Globus pallidus (tissue), 1 donor: ENCODE measurements at places on chromosomes 7 and 10.

DNA sequence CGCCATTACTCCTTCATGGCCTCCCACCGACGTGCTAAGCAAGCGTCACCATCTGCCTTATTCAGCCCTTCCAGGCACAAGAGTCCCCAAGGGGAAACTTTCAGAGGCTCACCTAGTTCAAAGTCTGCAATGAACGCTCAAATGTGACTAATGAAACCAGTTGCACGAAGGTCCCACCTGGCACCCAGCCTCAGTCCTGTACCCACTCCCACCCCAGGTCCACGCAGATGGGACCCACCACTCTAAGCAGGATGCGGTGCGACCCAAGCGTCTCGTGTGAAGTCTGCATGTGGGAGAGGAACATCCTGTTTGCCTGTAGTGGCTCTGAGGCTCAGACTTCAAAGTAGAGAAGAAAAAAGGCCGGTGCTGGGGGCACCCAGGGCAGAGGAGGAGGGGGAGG is 40.3 kb downstream of the RGS10 start:
- DNase-seq = no peak

DNA sequence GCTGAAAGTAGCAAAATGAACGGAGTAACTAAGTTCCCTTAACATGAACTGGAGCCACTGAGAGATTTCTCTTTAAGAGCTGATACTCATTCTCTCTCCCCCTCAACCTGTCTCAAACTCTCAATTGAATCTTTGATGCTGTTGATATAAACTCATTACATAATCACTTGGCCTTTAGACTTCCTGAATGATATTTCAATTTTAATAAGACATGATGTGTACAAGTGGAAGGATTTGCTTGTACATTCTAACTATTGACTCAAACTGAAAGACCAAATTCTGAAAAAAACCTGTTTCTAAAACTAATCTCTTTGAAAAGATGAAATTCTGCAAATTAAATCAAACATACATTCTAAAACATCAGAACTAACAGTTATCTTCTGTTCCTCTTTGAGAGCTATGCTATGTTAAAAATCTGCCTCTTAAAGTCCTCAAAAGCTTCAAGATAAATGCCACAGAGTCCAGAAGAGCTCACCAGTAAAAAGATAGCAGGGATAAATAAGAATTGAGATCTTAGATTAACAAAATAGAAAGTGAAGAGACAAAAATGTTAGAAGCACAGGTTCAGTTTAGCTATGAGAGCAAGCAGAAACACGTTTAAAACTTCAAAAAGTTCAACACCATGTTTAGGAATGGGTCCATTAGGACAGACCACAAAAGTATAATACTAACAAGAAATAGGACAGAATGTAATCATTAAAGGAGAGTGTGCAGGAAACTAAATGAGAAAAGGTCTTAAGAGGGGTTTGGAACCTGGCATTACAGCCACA is 46.1 kb downstream of the TNPO3 start:
- DNase-seq = no peak

DNA sequence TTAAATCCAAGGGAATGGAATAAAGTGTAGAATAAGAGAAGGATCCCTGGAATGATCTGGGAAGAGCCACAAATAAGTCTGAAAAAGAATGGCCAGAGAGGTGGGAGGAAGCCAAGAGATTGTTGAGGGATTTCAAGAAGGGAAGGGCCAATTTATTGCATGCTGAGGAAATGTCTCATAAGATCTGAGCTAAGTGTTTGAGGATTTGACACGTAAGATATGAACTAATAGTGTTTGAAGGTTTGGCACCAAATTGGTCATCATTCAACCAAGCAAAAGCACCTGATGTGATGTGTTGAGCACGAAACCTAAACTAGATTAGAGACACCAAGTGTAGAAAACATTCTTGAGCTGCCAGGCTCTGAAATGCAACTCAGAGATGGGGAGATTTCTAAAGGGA is 97.9 kb downstream of the TSPAN12 start:
- no peak for DNase-seq

DNA sequence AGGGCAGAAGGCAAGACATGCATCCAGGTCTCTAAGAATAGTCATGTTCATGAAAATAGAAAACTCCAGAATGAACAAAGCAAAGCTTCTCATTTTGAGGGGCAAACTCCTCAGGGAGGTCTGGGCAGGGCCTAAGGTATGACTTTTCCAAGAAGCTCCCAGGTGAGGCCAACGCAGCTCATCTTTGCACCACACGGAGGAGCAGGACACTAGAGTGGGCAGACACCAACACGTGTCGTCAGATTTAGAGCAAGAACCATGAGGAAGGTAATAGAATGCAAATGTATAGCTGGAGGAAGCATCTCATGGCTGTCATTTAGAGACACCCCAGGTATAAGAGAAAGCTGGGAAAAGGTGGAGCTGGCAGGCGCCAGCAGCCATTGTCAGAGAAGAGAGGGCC is 95.7 kb downstream of the WDFY4 start:
- no peak for DNase-seq

DNA sequence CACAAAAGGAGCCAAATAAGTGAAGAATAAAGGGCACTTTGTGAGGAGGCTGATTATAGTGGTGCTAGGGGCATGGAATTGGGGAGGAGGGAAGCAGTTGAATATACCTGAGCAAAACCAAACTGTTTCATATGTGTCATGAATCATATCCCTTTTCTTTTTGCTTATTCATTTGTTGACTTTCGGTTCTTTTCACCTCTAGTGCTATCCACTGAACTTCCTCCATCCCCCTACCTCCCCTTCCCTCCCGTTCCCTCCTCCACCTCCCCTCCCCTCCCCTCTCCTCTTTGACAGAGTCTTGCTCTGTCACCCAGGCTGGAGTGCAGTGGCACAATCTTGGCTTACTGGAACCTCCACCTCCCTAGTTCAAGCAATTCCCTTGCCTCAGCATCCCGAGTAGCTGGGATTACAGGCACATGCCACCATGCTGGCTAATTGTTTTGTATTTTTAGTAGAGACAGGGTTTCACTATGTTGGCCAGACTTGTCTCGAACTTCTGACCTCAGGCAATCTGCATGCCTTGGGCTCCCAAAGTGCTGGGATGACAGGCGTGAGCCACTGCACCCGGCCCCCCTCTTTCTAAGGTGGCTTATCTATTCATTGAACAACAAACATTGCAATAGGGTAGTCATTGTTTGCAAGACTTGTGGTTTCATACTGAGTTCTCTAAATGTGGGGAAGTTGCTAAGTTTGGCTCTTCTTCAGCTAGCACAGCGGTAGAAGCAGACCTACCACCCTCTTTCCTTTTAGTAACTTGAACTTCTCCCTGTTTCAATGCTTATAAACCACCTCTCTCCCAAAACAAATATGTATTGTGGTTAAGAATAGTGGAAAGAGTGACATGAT is 150.4 kb upstream of the PRPS1L1 start:
- DNase-seq = peak; percentile 47

GRCh38 chr10:9147475-9147874 is 1093.0 kb downstream of the GATA3 start:
- DNase-seq = no peak

DNA sequence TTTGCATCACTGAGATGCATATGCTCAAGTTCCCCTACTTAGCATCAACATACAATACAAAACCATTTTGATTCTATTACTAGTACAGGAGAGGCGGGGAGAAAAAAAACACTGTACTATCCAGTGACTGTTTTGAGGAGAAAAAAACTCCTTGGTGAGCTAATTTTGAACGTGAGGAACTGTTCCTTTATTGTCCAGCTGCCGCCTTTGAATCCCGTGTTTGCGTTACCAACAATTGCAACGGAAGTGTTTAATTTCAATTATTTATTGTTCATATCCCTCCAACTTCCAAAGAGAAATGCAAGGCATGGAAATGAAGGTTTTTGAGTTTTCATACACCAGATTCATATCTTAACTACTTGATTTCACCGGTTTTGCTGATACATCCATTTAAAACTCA is 66.4 kb upstream of the ARHGAP21 start:
- DNase-seq = peak; percentile 45

- no peak for DNase-seq
These were observed 2.8 kb downstream of the EFCAB10 start for GRCh38 chr7:105578496-105578895.

GRCh38 chr7:68963552-68963951 is 634.7 kb upstream of the AUTS2 start:
- DNase-seq = no peak

DNA sequence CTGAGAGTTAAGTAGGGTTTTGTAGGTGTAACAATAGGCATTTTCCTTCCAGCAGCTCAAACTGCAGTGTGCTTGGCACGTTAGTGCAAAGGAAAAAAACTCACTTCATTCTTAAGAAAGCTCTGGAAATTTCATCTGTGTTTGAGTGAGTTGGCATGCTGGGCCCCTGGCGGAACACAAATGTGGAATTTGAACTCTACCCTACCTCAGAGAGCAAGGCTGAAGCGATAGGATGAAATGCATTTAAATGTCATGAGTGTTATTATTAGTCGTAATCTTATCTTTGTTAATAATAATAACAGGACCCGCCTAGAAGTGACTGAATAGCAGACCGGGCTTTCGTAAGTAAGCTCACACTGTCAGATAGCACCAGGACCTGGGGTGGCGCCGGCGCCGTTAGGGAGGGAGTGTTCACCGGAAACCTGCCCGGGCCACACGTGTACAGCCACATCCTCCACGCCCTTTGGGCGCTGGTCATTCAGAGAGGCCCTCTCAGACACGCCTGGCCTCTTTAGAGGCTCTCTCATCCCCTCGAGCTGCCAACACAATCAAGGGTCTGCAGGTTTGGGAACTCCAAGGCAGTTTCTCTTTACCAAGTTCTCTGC is 63.5 kb downstream of the GRK5 start:
- DNase-seq = no peak

DNA sequence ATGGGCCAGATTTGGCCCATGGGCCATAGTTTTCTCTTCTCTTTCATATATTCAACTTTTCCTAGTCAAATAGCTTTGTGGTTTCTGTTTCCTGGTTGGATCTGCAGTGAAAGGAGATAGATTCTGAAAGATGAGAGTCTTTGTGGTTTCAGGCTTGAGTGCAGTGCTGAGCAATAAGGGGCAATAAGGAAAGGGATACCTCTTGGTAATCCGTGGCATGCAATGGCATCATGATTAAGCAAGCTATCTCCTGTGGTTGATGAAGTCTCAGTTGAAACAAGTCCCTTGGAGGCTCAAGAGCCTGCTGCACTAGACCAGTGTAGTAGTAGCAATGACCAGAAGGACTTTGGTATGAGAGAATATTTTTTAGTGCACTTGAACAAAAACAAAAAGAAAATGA is 187.7 kb upstream of the CNTNAP2 start:
- no peak for DNase-seq

DNA sequence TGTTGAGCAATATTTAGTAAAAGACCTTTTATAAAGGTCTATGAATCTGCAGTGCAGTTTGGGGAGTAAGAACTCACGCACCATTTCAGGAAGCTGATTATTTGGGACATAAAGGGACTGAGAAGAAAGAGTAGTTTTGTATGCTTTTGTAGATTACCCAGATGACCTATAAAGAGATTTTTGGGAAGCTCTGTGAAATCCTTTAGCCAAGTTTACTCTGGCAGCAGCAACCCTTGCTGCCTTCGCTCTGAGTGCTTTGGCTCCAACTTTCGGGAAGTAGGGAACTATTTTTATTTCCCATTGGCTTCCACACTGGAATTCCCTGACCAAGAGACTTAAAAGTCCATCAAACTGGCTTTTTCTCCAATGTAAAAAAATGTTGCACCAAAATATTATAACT is 1110.1 kb upstream of the PHF14 start:
- DNase-seq = no peak

DNA sequence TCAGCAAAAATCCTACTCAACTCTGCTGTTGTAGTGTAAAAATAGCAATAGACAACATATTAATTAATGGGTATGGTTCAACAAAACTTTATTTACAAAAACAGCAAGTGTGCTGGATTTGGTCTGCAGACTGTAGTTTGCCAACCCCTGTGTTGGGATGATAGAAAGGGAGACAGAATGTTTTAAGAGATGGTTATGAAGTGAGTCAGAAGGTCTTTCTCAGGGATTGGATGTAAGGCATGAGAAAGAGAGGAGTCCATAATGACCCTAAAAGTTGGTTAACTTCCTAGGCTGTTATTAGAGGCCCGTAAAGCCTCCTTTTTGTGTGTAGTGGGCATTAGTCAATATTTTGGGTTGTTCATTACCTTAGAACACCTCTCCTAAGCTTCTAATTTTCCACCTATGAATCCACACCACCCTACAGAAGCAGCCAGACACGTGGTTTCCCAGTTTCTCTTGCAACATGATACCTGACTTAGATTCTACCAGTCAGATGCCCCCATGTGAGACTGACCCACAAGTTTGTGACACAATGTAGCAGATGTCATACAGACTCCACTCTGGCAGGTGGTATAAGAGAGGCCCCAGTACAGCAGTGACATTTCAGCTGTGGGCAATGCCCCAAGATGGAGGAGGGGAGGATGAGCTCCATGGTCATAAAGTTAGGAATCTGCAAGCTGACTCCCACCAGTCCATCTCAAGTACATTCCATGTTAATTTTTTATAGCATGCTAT is 1015.6 kb downstream of the KCNMA1 start:
- DNase-seq = no peak

DNA sequence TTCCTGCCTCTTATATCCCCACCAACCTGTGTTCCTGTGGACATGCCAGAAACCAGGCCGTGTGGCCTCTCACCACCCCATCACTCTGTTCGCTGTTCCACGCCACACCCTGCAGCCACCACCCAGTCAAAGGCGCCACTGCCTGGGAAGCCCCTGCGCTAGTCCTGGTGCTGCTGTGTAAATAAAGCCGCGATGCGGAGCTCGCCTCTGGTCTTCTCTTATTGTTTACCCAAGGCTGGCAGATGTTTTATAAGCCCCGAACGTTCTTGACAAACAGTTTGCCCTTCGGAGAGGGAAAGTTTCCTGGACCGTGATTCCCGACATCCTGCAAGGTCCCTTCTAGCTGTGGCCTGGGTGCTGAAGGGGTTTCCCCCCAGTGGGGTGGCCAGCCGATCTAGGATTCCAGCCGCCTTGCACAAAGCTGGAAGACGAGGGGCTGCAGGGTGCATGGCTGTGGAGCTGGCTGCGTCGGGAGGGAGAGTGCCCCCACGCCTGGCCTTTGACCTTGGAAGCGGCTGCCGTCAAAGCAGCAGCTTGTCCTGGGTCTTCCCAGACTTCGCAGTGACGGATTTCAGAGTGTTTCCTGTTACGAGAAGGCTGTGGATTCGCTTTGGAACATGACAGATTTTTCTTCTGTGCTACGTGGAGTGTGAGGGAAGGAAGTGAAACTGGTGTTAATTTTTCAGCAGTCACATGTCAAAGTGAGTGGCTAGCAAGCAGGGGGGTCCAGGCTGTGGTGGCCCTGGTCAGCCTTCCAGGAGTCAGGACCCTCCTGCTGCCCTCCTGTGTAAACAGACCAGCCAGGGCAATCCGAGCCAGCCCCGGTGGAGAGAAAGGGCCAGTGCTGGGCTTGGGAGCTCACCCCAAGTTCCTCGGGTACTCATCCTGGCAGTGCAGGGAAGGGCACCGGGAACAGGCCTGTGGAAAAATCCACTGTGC is 61.6 kb downstream of the LHPP start:
- no peak for DNase-seq

DNA sequence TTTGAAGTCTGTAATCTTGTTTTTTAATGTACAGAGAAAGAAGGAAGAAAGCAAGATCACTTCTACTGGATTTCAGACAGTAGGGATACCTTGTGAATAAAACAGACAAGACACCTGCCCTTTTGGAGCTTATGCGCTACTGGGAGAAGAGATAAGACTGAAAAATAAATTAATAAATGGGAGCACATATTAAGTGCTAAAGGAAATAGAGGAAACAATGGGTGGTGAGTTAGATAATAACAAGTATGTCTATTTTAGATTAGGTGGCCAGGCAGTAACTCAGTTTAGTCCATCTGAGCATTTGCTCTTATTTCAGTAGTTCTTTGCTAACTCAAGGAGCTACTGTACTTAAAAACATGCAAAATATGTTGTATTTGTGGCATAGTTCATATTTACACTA is 15.9 kb downstream of the MIOS start:
- DNase-seq = no peak
